ENCODE measurements at places on chromosomes 6 and 20. TPM values are rescaled to one million over a fixed set of nuclear protein-coding genes. Genes with fewer than 3 reads are reported as not detected.

- DNase-seq: no peak
These were observed 34.0 kb downstream of the CD164 start for GRCh38 chr6:109348226-109348625.

DNA sequence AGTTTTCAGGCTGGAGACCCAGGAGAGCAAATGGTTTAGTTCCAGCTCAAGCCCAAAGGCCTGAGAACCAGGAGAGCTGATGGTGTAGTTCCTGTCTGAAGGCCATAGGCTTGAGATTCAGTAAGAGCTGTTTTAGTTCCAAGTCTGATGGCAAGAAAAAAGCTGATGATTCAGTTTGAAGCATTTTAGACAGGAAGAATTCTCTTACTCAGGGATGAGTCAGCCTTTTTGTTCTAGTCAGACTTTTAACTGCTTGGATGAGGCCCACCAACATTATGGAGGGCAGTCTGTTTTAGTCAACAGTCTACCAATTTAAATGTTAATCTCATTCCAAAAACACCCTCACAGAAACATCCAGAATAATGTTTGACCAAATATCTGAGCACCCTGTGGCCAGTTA, 2.5 kb downstream of the ZSCAN26 start:
- peak; percentile 84 for DNase-seq

Gene DZANK1
- 0.70 TPM for total RNA-seq

GRCh38 chr6:24768361-24768760, 6.4 kb upstream of the GMNN start:
- DNase-seq: no peak

DNA sequence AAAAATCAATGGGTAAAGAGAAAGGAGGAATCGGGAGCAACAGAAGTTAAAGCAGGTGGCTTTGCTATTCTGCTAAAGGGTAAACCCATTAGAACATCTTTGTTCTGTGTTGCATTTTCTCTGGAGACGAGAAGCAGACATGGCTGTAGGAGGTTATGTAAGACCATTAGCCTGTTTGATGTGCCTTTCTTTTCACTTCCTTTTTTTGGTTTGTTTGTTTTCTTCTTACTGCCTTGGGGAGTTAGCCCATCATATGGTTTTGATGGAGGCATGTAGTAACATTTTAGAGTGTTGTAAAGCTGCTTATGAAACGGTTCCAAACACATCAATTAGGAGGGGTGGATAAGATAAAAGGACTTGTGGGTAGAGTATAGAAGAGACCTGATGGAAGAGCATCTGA, 131.0 kb downstream of the DOK5 start:
- DNase-seq: no peak

Gene ULBP1
- total RNA-seq: 0.23 TPM

- DNase-seq: no peak
These were observed 19.9 kb upstream of the FBXL4 start for GRCh38 chr6:98967616-98968015.

DNA sequence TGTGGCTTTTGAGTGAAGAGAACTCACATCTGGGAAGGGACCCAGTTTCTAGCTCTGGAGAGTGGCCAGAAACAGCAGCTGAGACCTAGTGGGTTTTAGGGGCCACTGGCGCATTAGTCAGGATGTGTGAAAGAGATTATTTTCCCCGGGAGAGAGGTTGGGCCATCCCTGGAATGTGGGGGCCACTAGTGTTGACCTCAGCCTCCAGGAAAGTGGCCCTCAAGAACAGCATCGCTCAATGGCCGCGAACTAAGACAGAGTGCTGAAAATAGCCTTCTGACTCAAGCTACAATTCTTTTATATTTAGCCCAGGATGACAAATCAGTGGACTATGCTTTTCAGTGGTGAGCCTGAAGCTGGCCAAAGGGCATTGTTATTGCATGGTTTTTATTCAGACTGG, 210.4 kb upstream of the RNF24 start:
- DNase-seq: peak; percentile 84

Gene HLA-DRB5
- not detected for total RNA-seq

Gene HAO1
- not detected for total RNA-seq

- no peak for DNase-seq
These were observed 195.1 kb upstream of the SUPT3H start for GRCh38 chr6:45572833-45573232.

DNA sequence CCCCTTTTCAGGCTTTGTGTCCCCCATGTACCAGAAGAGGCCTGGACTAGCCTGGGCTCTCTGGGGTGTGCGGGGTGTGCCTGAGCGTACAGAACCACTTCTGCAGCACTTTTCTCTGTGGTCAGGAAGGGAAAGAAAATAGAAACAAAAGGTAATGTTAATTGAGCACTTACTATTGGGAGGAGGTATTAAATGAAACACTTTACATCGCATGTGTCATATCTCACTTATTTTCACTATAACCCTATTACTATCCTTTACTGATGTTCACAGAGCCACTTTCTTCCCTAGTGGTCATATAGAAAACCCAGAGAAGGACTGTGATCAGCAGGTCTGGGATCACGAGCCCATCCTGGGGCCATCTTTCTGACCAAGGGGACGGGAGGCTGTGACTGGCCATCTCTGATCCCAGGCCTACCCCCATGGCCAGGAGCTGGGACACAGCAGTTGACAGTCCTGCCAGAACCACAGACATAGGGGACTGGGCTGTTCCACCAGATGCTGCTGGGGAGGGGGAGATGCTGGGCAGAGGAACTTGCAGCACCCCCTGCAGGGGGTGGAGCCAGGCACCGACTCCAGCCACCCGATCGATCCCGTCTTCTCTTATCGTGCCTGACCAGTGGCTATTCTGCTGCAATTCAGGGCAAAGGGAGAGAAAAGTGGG, 107.6 kb downstream of the VEGFA start:
- DNase-seq: no peak

GRCh38 chr6:43468748-43469681, 8.4 kb upstream of the TJAP1 start:
- no peak for DNase-seq

GRCh38 chr6:99393366-99393697, 663 bp downstream of the COQ3 start:
- DNase-seq: no peak

DNA sequence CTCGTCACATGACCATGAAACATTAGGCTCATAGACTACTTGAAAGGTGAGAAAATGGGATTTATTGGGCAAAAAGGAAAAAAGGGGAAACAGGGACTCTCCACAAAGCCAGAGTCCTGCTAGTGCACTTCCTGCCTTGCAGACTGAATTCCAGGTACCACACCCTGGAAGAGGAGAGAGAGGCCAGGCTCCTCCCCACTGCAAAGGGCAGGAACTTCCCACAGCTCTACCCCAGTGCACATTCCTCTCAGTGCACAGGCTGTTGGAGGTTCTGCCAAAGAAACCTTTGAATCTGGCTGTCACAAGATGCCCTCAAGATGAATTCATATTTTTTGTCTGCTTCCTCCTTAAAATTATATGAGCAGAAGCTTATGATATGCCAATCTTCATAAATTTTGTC, 920.4 kb upstream of the GJE1 start:
- no peak for DNase-seq

DNA sequence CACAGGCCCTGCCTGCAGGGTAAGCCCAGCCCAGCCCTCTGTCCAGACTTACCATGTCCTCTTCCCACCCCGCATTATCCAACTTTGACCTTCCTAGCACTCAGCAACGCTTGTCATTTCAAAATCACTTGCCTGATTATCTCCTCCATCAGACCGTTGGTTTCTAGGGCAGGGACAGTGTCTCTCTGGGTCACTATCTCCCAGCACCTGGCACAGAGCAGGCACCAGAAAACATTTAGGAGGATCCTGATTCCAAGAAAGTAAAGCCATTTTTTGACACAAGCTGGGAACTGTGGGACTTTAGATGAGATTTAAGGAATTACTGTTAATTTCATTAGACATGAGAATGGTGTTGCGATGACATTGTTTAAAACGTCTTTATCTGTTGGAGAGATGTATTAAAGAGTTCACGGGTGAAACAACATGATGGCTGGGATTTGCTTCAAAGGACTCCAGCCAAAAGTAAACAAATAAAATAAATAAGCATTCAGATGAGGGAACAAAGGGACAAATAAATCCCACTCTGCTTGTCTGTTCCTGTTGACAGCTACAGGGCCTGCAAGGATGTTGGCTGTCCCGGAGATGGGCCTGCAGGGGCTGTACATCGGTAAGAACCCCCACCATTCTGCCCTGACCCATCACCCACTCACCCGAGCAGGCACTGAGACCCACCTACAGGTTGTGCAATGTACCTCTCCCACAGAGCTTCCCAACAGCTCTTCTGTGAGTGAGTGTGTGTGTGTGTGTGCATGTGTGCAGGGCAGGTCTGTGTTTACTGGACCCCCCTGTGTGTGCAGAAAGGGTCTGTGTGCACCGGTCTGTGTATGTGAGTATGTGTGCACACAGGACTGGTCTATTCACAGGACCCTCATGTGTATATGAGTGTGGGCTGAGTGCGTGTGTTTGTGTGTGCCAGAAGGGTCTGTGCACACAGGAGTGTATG, 5.9 kb downstream of the HSPA12B start:
- no peak for DNase-seq

Data from dermis blood vessel endothelial cell (primary cell).